ENCODE measurements at places on chromosomes 5 and 9. TPM values are rescaled to one million over a fixed set of nuclear protein-coding genes. Genes with fewer than 3 reads are reported as not detected.

GRCh38 chr5:77590347-77590746 is 48.2 kb downstream of the OTP start:
- no peak for DNase-seq

DNA sequence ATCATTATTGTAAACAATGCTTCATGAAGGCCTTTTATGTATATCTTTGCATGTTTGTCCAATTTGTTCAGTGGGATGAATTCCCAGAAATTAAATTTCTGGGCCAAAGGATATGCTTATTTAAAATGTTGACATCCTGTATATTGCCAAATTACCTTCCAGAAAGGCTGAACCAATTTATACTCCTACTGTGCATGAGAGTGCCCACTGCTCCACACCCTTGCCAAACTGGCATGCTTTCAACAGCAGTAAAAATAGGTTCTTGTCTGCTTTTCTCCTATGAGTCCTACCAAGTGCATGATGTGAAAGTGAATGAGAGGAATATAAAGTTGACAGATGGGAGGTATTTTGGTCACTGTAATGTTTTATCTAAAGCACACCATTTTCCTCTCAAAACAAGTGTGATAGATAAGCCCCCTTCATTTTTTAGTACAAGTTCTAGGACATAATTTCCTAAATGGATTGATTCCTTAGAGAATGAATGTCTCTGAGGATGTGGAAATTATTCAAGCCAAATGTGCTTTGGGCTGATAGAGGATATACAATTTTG is 70.5 kb upstream of the ERBIN start:
- no peak for DNase-seq

Gene SPINK7
- total RNA-seq: not detected

GRCh38 chr5:177450667-177451424 is 4.2 kb downstream of the PRR7 start:
- no peak for DNase-seq

GRCh38 chr9:89026876-89027275 is 35.6 kb downstream of the S1PR3 start:
- DNase-seq: no peak

Gene PCDHB7
- not detected for total RNA-seq

DNA sequence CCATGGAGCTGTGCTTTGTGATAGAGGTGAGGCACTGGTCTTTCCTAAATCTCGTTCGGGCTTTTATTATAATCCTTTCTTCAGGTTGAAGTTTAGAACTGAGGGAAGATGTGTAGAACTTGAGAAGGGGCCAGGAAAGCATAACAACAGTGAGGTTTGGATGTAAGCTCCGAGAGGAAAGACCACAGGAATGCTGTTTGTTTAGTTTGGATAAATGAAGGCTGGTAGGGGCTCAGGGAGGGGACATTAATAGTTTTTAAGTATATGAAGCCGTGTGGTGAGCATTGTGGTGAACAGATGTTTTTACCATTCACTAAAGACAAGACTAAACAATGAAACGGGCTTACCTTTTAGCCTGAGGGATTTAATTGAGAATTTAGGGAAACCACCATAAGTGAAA is 130.8 kb downstream of the ARHGAP26 start:
- no peak for DNase-seq

GRCh38 chr9:103999375-104000062 is 94.6 kb upstream of the SMC2 start:
- no peak for DNase-seq

- no peak for DNase-seq
Observed at GRCh38 chr5:160523502-160524163, 102.0 kb downstream of the PTTG1 start.

Data from activated CD4-positive, alpha-beta T cell treated with anti-CD3 and anti-CD28 coated beads for 36 hours (primary cell).